Iris pigment epithelial cell (primary cell): ENCODE measurements at places on chromosomes 7 and 10.

DNA sequence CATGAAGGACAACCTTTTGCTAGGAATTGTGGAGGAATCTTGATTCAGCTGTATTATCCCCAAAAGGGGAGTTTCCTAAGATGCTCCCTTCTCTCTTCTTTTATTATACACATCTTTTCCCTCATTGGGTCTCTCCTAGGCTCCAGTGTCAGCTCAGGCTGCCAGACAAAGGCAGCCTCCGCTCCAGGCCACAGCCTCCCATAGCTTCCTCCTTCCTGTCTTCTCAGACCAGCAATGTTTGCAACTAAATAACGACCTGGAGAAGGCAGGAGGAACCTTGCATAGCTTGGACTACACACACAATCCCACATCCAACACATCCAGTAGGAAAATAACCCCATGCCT lies 12.3 kb downstream of the SFXN3 start:
- DNase-seq = no peak

DNA sequence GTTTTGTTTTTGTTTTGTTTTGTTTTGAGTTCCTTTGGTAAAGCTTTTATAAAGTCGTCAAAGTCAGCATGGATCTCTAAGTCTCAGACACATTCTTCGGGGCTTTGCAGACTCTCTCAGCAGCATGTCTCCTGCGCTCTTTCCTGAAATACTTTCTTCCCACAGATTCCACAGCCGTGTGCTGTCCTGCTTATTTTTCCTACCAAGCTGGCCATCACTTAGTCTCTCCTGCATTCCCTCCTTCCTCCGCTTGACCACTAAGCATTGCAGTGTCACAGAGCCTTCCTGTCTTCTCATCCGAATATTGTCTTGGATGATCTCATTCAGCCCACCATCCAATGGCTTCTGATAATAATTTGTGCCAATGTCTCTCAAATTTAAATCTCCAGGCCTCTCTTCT lies 434.3 kb upstream of the C7orf33 start:
- DNase-seq = no peak

DNA sequence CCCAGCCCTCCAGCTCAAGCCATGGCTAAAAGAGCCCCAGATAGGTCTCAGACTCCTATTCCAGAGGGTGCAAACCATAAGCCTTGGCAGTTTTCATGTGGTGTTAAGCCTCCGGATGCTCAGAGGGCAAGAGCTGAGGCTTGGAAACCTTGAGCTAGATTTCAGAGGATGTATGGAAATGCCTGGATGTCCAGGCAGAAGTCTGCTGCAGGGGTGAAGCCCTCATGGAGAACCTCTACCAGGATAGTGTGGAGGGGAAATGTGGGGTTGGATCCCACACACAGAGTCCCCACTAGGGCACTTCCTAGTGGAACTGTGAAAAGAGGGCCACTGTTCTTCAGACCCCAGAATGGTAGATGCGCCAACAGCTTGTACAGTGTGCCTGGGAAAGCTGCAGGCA lies 13.2 kb upstream of the HPSE2 start:
- no peak for DNase-seq

GRCh38 chr7:149719050-149719899 lies 54.1 kb downstream of the ZNF467 start:
- peak; percentile 84 for DNase-seq

GRCh38 chr10:70579234-70580002 lies 23.1 kb downstream of the PRF1 start:
- DNase-seq = no peak
